ENCODE measurements at places on chromosomes 13 and 19. TPM values are rescaled to one million over a fixed set of nuclear protein-coding genes. Genes with fewer than 3 reads are reported as not detected.

The CYP2A7 gene
- not detected for total RNA-seq

The ZNF446 gene
- 5.1 TPM for total RNA-seq

The IGFL4 gene
- total RNA-seq = not detected

The ZNF583 gene
- 1.9 TPM for total RNA-seq

The FXYD1 gene
- total RNA-seq = not detected

The KLF1 gene
- total RNA-seq = not detected

- no peak for DNase-seq
Measured at GRCh38 chr13:20787180-20787579, 13.4 kb upstream of the EEF1AKMT1 start.

DNA sequence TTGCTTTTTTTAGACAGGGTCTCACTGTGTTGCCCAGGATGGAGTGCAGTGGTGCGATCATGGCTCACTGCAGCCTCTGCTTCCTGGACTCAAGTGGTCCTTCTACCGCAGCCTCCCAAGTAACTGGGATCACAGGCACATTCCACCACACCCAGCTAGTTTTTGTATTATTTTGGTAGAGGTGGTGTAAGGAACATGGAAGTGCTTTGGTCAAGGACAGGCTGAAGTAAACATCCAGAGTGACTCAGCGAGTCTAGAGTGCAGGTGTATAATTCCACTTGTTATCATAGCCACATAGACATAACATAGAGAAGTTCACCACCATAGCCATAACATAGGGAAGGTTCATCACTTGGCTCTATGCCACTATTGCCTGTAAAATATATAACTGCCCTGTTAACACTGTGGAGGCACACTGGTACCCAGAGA lies 98.6 kb downstream of the RBM26 start:
- no peak for DNase-seq

DNA sequence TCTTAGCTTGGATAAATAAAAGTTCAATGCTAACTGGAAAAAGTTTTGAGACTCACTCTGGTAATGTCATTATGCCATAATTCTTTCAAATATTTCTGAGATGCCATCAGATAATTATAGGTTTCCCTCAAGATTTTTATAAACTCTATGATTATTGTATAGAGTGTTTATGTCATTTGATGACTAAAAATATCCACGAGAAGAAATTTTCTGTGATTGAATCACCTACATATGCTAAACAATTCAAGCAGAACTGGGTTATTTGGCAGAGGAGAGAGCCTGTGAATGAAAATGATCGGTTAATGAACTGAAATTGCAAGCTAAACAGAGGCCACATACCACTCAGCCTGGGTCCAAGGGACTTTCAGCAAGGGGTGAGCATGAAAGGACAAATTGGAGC lies 92.6 kb upstream of the TSC22D1 start:
- DNase-seq = peak; percentile 26

DNA sequence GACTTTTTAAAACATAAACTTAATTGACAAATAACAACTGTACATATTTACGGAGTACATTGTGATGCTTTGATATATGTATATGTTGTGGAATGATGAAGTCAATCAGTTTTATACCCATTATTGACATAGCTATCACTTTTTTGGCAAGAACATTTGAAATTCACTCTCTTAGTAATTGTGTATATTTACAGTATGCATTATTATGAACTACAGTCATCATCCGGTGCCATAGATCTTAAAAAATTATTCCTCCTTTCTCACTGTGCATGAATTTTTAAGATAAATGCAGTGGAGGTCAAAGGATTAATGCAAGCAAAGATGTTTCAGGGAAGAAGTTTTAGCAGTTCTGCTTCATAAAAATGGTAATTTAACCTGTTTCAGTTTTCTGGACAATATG lies 8.0 kb upstream of the VN1R4 start:
- no peak for DNase-seq

DNA sequence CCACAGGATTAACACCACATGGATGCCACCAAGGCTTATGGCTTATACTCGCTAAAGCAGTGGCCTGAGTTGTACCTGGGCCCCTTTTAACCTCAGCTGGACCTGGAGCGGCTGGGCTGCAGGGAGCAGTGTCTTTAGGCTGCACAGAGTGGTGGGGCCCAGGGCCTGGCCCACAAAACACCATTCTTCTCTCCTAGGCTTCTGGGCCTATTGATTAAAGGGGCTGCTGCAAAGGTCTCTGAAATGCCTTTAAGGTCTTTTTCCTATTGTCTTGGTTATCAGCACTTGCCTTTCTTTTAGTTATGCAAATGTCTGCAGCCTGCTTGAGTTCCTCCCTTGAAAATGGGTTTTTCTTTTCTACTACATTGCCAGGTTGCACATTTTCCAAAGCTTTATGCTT lies 973.9 kb upstream of the PRR20A start:
- no peak for DNase-seq

- no peak for DNase-seq
Measured at GRCh38 chr19:41457241-41457640, 14.3 kb downstream of the ERICH4 start.

DNA sequence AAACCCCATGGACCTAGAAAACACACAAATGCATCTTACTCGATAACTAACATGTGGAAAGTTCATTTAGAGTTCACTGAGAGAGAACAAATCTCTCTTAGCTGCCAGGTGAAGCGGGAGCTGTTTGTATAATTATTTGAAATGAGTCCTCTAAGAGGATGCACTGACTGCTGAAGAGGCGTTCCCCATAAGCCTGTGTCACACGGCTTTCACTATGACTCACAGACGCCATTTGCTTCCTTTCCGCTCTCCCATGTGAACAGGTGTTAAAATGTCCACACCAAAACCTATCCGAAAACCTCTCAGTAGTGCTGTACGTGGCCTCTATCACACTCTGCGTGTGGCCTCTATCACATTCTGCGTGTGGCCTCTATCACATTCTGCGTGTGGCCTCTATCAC lies 101.8 kb downstream of the SOX1 start:
- no peak for DNase-seq

DNA sequence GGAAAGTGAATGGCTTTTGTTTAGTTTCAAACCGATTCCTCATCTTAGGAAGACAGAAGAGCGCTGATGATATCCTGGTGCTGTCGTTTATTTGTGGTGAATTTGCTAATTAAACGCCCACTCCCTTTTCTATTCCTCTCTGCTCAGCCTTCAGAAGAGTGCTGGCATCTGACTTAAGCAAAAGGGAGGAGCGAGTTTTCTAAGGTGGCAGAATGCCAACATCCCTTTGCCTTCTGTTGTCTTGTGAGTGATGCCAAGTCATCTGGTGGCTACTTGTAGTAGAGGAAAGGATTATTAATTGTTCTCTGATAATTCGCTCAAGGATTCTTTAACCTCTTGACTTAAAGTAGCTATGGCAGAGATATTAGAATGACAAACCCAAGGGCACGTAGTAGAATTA lies 68.1 kb downstream of the ERCC5 start:
- no peak for DNase-seq

GRCh38 chr13:42396901-42397655 lies 125.1 kb downstream of the AKAP11 start:
- no peak for DNase-seq

DNA sequence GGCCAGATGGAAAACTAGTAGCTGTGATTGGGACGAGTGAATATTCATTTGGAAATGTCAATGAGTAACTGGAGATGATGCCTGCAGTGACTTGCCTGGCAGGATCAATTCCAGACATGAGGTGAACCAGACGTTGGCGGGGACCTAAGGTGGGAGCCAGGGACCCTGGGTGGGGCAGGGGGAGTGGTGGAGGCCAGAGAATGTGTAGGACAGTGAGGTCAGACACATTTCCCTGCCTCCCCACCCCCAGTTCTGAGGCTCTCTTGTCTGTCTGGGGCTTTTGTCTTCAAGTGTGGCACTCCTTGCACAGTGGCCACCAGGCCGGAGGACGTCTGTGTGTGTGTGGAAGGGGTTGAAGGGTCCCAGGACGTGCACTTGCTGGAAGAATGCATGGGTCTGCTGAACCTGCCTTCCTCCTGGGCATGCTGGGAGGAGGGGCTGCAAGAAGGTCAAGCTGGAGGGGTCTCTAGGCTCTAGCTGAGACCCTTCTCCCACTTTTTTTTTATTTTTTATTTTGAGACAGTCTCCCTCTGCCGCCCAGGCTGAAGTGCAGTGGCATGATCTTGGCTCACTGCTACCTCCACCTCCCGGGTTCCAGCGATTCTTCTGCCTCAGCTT lies 51.6 kb downstream of the CHST8 start:
- DNase-seq = no peak

DNA sequence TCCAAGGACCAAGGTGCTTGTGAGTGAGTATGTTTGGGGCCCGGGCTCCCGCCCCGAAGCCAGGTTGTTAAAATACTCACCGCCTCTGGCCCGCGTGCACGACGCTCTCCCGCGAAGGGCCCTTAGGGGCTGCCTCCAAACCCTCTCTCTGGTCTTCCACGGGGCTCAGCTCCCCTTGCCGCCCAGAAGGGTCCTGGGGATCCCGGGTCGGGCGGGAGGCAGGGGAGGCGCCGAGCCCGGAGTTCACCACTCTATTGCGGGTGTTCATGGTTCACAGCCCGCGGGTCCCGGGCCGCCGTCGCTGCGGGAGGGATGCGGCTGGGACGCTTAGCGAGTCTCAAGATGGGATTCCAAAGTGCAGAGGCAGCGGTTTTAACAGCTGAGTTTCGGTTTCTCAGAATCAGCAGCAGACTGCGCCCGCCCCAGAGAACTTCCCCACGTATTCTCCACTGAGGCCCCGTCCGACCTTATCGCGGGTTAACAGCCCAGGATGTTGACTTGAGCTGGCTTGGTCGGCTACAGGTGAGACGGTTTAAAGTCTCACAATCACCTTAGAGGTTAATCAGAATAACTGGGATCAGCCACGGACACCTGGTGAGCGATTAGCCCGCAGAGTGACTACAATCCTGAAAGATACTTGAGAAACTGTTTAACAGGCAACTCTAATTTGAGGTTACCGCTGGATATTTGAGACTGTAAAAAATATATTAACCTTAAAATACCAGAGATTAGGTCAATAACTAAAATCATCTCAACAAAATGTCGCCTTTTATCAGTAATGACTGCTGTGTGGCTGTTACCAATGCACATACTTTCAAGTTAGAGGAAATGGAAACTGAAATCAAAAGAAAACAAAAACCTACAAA lies at the start of gene EPSTI1:
EPSTI1 (minus strand) TSS at position 344 of the 866 bp plus-strand sequence; CDS start at position 268, 76 bp downstream.
- DNase-seq = peak; percentile 65

All from SJSA1 (cell line).